ENCODE measurements at places on chromosomes 3 and 15. TPM values are rescaled to one million over a fixed set of nuclear protein-coding genes. Genes with fewer than 3 reads are reported as not detected.

GMNC gene
- 0.09 TPM for total RNA-seq

SNX22 gene
- total RNA-seq = 0.49 TPM

SCAANT1 gene
- not detected for total RNA-seq

DNA sequence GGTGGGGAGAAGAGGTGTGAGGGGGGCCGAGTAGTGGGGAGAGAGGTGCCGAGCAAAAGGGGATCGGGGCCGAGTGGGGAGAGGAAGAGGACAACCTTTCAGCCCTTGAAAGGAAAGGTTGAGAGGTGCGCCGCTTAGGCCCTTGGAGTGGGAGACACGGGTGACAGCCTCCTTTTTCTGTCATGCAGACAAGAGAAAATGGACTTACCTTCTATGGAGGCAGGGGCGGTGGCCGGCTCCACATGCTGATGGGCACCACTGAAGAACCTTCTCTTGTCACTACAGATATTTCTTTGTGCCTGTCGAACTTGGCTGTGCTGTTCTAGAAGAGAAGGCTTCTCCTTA, 421 bp downstream of the KLHL18 start:
- peak; percentile 23 for DNase-seq

GRCh38 chr15:46467041-46467440, 832.2 kb downstream of the SQOR start:
- no peak for DNase-seq

GRCh38 chr3:119236756-119237155, 3.9 kb downstream of the B4GALT4 start:
- DNase-seq = no peak

GRCh38 chr3:45204136-45204535, 22.0 kb downstream of the TMEM158 start:
- DNase-seq = peak; percentile 22

GRCh38 chr3:40872258-40872920, 326.9 kb upstream of the CTNNB1 start:
- no peak for DNase-seq

DNA sequence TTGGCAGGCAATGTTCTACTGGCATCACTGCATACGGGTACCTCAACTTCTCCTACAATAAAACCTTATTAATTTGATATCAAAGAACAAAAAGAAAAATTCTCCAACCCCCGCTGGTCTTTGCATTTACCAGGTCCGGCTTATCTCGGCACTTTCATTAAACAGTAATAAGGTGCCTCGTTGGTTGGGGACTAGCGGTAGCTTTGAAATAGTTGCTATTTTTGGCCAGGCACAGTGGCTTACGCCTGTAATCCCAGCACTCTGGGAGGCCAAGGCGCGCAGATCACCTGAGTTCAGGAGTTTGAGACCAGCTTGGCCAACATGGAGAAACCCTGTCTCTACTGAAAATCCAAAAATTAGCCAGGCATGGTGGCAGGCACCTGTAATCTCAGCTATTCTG, 32.0 kb upstream of the CGNL1 start:
- DNase-seq = no peak
